ENCODE measurements at places on chromosomes 3 and 15.

DNA sequence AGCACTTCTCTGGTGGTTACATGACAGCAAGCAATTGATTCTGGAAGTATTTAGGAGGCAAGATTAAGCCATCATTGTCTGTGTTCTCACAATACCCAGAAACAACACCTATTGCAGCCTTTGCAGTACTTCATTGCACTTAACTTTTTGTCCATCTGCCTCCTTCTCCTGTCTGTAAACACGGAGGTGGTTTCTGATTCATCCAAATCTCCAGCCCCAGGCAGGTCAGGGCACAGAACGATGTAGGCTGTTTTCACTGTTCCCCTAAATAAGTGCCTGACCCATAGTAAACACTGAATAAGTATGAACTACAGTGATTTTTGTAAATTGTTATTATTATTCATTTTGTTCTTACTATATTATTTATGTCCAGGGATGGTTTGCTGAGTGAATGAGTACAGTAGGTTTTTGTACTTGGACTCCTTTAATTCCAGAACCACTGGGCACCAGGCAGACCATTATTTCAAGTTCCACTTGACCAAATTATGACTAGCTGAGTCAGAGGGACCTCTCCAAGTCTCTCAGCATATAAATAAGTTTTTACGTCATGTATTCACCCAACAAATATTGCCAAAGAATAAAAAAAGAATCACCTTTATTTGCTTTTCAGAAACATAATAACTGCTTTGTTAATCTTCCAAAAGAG lies 283.3 kb upstream of the TRIM42 start:
- peak; percentile 9 for DNase-seq

DNA sequence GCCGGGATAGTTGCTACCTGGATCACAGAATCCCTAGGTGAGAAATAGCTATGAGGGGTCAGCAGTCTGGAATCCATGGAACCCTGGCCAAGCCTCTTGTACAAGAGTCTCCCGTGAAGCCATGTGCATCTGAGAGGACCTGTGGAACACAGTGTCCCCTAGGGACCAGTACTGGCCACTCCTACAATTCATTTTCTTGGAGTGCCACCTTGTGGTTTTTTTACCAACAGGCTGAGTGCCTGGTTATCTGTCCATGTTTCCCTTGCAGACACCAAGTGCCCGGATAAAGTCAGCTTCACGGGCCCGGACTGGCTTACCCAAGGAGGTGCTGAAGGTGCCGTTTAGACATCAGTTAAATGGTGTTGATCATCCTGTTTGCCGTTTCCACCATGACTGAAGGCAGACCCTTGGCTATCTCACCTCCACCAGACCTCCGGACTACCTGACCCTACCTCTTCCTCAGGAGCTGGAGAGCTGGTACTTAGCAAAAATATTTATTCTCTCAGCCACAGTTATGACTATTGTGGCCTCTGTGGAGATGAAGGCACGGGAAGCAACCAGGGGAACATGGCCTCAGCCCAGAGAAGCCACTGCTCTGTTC lies 93.9 kb downstream of the RBPMS2 start:
- peak; percentile 79 for DNase-seq

DNA sequence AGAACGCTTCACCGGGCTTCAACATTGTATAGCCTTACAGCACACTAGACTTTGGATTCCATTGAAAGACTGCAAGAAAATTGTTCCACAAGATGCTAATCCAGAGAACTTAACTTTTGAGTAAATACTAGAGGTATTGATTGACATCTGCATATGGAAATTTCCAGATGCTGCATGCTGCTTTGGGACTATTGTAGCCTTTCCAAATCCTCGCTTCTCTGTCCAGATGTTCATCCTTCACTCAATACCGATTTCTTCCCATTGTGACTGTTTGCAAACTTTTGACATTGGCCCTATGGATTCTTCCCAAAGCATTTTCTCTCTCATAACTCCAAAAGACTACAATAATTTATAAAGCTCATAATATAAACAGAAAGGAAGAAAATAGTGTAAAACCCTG lies 41.4 kb downstream of the COL6A6 start:
- DNase-seq, result no peak

GRCh38 chr3:25747033-25747432 lies 36.2 kb downstream of the NGLY1 start:
- DNase-seq, result peak; percentile 2

GRCh38 chr15:83746231-83746630 lies 92.3 kb downstream of the ADAMTSL3 start:
- no peak for DNase-seq

DNA sequence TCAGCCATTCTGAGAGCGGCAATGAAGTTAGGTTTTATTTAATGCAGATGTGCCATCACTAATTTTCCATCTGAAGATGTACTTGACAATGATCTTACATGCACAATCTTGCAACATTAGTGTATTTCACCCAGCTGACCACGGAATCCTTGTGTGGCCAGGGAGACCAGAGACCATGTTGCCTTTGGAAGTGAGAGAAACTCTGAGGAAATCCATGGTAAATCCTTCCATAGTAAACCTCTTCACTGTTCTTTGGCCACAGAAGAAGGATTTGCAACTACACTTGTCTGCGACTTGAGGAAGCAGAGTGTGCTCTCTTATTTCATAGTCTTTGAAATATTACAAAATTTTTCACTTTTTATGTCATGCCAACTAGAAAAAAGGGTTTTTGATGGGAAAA lies 128.4 kb upstream of the IGSF10 start:
- DNase-seq, result no peak

DNA sequence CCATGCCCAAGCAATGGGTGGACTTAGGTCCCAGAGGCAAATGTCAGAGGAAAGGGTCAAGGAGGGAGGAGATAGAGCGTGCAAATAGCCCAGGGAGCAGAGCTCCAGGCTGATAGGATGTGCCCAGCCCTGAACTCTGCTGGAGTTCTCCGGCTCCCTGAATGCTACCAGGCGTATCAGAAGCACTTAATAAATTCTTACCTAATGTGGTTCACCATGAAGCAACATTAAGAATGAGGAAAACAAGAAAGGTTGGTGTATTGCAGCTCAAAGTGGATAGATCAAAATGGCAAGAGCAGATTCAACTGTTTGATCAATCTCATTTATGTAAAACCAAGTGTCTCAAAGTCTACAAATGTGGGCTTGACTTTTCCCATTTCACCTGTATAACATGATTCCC lies 38.3 kb downstream of the PXYLP1 start:
- DNase-seq, result no peak

DNA sequence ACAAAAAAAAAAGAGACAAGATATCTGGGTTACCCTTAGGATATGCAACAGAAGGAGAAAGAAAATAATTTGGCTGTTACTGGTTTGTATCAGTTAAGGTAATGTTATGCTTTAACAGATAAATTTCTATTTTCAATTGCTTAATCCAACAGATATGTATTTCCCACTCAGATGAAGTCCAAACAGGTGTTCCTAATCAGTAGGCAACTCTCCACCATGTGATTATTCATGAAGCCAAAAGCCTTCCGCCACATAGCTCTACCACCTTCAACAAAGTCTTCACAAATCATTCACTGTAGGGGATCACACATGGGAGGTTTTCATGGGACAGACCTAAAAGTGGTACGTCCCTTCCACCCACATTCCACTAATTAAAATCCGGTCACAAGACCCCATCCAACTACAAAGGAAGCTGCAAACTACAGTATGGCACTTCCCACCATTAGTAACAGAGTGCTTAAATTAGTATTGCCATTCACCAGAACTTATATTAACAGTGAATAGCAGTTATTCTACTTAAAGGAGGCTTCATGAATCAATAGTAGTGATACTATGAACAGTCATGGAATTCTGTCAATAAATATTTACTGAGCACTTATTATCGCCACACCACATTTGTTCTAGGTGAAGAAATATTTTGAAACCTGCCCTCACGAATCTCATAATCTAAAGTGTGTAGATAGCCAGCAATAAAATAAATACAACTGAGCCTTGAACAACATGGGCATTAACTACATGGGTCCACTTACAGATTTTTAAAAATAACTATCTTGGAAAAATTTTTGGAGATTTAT lies 66.5 kb downstream of the SFMBT1 start:
- no peak for DNase-seq

- DNase-seq, result no peak
Measured at GRCh38 chr15:41231422-41232226, 556 bp downstream of the CHP1 start.

- no peak for DNase-seq
Measured at GRCh38 chr3:187314176-187314575, 22.6 kb upstream of the MASP1 start.

- DNase-seq, result no peak
Measured at GRCh38 chr15:51289290-51289689, 49.1 kb downstream of the CYP19A1 start.

DNA sequence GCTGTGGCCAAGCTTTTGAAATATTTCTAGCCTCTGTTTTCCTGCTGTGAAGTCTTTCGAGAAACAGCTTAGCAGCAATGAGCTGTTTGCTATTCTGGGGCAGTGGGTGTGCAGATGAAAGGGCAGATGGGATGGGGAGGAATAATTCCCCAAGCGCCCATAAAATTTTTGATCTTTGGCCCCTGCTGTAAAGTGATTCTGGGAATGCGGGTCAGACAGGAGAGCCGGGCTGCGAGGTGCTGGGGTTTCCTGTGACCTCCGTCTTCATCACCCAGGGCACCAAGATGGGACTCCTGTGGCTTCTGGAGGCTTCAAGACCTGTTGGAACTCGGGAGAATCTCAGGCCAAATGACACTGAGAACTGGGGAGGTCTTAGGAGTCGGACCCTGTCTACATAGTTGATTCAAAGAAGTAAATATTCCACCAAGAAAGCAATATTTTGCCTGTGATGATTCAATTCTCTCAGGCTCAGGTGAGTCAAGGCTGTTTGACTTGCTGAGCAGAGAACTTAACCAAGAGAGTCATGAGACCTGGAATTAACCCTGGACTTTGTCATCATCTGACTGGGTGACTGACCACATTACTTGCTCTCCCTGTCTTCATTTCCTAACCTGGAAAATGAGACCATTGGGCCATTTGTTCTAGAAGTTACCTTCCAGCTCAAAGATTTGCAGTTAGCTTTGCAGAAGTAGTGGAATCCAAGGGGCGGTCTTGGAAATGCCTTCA lies 86.4 kb downstream of the POLR2M start:
- DNase-seq, result no peak

DNA sequence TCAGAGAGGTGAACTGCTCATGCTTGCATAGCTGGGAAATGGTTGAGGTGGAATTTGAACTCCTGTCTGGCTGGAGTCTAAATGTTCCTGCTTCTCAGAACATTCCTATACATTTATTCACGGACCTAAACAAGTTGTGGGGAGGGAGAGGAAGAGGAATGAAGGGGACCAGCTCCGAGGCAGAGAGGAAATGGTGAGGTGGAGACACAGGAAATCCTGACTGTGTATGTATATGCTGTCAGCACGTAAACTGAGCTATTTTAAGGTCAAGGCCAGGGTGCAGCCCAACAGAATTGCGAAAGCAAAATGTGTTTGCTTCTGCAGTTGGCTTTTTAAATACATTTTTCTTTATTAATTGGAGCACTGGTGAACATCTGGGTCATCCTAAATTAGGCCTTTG lies 74.1 kb upstream of the POMGNT2 start:
- DNase-seq, result no peak

DNA sequence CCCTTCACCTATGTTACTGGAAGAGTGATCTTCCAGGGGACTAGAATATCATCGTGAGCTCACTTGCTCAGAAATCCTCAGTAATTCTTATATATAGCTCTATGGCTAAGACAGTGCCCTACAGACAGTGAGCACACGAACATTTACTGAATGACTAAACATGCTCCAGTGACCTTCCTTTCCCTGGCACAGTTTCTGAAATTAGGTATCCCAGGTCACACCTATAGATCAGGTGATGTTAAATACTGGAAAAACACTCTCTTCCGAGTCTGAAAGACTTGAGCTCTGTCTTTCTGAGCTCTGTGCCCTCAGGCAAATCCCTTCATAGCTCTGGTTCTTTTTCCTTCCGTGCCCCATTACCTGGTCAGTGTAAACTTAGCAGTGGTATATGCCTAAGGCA lies 239.4 kb upstream of the LRIG1 start:
- no peak for DNase-seq

DNA sequence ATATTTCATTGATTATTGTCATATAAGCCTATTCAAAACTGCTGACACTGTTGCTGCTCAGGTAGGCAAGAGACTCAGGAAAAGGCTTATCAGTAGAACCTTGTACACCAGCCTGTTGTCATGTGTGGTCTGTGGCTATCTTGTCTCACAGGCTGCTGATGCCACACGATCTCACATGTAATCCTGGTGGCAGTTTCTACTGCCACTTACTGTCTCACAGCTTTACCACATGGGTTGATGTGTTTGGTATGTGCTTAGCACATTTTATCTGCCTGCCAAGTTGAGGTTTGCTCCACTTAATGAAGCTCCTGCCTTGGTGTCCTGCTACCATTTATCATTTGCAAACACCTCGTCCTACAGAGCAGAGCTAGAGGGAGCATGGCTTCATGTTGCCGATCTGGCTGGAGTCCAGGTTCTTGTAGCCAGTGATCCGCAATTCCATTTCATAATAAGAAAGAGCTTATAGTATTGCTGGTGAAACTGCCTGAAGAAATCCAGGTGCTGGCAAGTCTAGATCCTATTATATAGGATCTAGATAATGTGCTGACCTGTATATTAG lies 637.9 kb downstream of the NLGN1 start:
- DNase-seq, result no peak

DNA sequence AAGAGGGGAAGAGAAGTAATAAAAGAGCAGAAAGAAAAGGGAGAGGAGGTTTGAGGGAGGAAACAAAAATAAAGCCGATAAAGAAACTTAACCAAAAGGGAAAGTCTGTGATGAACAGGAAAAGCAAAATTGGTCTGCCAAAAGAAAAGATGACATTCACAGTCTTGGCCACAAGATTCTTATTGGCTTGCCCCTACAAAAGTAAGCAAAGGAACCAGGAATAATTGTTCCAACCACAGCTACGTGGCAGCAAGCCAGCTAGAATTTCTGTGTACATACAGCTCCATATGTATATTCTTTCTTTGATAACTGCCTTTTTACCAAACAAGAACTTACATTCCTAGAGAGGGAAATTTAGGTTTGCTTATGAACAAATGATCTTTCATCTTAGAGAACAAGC lies 79.6 kb downstream of the MLH1 start:
- DNase-seq, result peak; percentile 89

- DNase-seq, result no peak
Measured at GRCh38 chr3:139505829-139506386, 29.6 kb upstream of the RBP2 start.

- DNase-seq, result no peak
Measured at GRCh38 chr3:122057671-122058070, 2.5 kb downstream of the CD86 start.

DNA sequence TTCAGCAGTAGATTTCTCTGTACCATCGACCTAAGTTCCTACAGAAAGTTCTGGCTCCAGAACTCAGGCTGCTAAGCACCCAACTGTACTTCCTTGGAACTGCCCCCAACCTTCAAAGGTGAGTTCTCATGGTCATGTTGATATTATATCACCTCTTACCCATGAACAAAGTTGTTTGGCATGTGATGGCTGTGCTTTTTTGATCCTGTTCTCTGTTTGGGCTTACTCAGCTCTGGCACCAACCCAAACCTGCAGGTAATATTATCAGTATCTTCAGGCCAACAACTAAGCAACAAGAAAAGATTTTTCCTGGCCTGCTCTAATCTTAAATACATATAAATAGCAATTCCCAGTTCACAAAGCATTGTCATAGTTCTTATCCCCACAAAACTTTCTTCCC lies 318.7 kb upstream of the LMCD1 start:
- no peak for DNase-seq

GRCh38 chr15:48358229-48359152 lies 27.3 kb downstream of the DUT start:
- DNase-seq, result peak; percentile 37

- DNase-seq, result no peak
Measured at GRCh38 chr3:16935781-16936180, 51.0 kb downstream of the PLCL2 start.

GRCh38 chr3:142724682-142725356 lies 985 bp downstream of the TRPC1 start:
- peak; percentile 67 for DNase-seq

- DNase-seq, result no peak
Measured at GRCh38 chr15:73183071-73183470, 130.8 kb downstream of the NEO1 start.

All from astrocyte of the hippocampus (primary cell).